Activated CD4-positive, alpha-beta T cell treated with anti-CD3 and anti-CD28 coated beads for 48 hours (primary cell): ENCODE measurements at places on chromosomes 5 and 9.

GRCh38 chr9:122121931-122122330, 28.8 kb upstream of the TTLL11 start:
- no peak for DNase-seq

DNA sequence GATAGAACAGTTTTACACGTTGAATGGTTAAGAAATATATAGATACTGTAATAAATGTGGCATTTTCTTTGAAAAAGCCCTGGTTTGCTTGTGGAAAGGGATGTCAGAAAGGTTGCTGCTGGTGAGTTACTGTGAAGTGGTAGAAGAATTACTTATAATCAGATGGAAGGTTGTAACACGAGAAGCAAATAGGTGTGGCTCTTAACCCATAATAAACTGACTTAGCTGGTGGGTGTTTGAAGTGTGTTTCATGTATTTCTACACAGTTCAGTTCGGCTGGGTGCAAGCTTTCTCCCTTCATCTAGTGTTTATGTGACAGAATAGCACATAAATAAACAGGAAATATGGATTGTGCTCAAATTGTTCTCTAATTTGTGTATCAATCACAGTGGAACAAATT, 5.5 kb downstream of the CNOT6 start:
- no peak for DNase-seq

- no peak for DNase-seq
Measured at GRCh38 chr9:84781931-84782866, 112.7 kb downstream of the NTRK2 start.

DNA sequence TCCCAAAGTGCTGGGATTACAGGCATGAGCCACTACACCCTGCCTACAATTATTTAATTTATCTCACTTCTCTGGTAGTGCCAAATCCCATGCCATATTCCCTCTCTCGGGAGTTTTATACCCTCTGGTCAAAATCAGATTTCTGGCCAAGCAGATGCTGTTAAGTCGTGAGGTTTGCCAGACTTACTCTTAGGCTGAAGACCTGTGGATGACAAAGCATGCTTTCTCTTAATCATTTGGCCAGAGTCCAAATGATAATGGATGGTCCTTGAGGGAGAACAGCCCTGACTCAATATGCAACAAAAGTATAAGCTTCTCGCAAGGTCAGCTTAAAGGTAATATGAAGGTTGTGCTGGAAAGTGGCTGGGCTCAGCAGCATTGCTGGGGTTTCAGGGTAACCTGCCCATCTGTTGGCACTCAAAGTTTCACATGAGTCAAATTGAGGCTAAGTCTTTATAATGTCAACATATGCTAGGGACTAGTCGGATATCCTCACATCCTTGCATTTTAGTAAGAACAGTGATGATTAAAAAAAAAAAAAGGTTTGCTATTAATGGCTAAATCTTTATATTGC, 280.1 kb downstream of the KIF4B start:
- no peak for DNase-seq
